ENCODE measurements at places on chromosomes 2 and 18.
A peak's percentile ranks its signal among the peaks of the same experiment; 100 is the strongest.

DNA sequence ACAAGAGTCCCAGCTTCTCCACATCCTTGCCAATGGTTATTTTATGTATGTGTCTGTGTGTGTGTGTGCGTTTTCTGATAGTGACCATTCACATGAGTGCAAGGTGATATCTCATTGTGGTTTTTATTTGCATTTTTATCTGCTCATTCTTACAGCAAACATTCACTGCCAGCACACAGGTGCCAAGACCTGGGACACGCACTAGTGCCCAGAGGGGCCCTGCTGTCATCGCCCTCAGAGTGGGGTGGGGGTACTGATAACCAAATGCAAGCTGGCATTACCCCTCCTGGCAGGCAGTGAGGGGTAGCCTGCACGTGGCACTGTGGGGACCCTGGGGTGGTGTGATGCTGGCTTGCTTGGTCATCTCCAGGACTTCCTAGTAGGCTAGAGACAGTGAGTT lies 285.4 kb downstream of the LPIN1 start:
- no peak for DNase-seq

DNA sequence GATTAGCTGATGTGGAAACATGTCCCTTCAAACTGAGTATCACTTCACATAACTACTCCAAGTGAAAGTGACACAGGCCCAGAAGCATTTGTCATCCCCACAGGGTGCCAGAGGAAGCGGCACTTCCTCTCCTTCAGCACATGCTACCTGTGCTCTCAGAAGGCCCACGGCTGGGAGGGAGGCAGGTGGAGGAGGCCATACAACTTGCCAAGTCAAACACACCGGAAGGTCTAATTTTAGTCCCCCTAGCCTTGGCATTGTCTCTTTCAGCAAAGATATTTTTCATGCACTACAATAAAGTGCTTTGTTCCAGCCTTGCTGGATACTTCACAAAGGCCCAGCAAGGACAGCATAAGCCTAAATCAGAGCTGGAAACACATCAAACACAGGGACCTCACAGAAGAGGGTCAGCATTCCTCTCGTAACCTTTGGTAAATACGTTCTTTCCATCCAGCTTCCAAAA lies 38.0 kb downstream of the VSNL1 start:
- no peak for DNase-seq

GRCh38 chr2:72011791-72012190 lies 135.9 kb downstream of the CYP26B1 start:
- DNase-seq, result no peak

- DNase-seq, result no peak
Measured at GRCh38 chr2:173934895-173935294, 30.3 kb downstream of the SP3 start.

- no peak for DNase-seq
Measured at GRCh38 chr18:22257022-22257543, 87.7 kb downstream of the GATA6 start.

DNA sequence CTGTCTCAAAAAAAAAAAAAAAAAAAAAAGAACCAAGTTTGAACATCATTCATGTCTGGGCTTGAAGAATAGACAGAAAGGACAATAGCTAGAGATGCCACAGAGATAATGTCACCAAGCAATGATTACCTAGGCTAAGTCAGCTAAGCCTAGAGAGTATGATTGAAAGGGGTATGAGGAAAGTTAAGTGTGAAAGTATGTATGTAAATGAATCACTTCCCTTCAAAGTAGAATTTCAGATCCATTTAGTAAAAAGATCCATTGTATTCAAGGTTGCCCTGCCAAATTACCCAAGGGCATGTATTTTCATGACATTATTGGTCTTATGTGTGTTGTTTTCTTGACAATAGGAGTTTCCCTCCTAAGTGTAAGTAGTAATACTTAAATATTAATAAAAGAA lies 34.1 kb upstream of the SLC39A10 start:
- DNase-seq, result no peak

GRCh38 chr2:96353032-96353561 lies 17.5 kb downstream of the NCAPH start:
- no peak for DNase-seq

- no peak for DNase-seq
Measured at GRCh38 chr2:1767939-1768691, 23.8 kb upstream of the PXDN start.

GRCh38 chr2:86171295-86171694 lies 24.0 kb downstream of the IMMT start:
- no peak for DNase-seq

- DNase-seq, result no peak
Measured at GRCh38 chr2:179344280-179344964, 79.8 kb upstream of the SESTD1 start.

- DNase-seq, result no peak
Measured at GRCh38 chr2:117692001-117692763, 122.3 kb upstream of the DDX18 start.

- no peak for DNase-seq
Measured at GRCh38 chr2:8511868-8512612, 169.8 kb upstream of the ID2 start.

DNA sequence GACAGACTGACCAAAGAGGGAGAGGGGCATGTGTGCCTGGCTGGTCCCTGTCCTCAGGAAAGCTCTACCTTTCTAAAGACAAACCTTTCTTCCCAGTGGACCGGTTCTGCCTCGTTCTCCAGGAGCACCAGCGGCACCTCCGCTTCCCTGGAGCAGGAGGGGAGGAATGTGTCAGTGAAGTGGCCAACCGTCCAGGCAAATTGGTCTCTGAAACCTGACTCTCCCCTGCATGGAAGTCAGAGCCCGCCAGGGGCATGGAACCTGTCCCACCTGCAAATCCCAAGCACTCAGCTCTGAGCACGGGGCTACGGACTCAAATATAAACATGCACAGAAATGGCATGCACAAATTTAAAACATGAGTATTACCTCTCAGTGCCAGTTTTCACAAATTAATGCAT lies 62.9 kb downstream of the COL6A3 start:
- no peak for DNase-seq

DNA sequence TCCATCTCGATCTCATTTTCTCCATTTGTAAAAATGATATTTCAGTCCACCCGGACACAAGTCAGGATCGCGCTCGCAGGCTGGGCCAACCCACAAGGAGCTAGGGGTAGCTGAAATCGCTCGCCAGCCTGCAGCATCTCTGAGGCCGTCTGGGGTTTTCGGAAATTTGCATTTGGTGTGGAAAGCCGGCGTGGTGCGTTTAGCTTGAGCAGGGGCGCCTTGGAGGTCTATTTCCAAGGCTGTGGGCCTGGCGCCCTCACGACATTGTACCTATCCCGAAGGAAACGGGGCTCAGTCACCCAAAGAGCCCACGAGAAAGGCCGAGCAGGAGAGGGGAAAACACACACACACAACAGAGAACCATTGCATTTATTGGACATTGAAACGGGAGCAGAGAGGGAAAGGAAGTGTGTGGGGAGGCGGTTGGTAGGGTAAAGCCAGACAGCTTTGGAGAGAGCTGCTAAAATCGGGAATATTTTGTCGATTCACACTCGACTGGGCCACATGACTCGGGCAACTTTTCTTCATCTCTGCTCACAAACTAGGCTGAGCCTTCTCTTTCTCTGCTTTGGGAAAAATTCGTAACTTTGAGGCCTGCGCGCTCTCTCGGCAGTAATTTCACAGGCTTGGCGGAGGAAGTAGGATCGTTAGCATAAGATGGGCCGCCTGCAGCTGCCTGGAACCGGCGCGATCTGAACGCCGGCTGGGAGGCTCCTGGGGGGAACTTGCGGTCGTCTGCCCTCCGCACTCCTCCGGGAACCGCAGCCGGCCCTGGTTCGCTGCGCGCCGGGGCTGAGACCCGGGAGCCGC lies 1.1 kb upstream of the HOXD8 start:
- DNase-seq, result peak; percentile 33

- no peak for DNase-seq
Measured at GRCh38 chr2:223306371-223306770, 254.4 kb downstream of the KCNE4 start.

DNA sequence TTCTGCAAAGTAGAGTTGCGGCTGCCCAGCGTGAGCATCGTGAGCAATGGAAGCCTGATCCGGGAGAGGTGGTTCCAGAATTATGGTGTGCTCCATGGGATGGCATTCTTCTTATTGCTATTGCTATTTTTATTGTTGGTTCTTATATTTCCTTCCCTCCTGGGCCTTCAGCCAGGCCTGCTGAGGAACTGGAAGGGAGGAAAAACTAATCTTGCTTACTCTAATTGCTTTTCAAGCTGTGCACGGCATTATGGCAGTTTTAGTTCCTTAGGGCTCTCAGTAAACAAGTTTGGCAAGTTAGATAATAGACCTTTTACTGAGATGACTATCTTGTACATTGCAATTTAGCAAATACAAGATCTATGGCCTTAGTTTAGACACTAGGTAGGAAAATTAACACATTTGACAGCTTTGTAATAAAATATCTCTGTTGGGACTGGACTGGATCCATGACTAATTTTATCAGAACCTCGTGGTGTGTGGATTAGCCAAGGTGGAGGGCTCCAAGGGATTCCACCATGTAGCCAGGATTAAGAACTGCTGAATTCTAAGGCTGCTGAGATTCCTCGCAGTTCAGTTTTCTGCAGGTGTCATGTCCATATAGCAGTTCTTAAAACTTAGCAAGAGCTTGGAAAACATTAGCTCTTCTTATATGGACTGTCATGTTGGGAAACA lies 6.0 kb downstream of the RSAD2 start:
- no peak for DNase-seq

DNA sequence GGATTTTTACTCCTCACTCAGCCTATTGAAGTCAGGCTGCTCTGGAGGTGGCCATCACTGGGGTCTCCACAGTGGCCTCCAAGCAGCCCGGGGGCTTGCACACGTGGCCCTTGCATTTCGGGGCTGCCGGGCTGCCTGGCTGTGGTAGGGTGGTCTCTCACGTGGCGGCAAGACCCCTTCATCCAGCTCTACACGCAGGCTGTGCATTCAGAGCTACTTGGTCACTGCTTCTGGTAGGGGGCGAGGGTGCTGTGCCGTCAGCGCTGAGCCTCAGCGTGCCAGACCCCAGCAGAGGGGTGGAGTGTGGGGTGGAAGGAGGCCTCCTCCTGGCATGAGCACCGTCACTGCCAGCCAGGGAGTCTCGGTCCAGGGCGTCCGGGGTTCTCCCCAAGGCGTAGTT lies 80.6 kb downstream of the SH3BP4 start:
- DNase-seq, result no peak

GRCh38 chr2:46142546-46143428 lies 154.4 kb upstream of the EPAS1 start:
- DNase-seq, result no peak

GRCh38 chr18:54611816-54612215 lies 20.8 kb downstream of the DYNAP start:
- DNase-seq, result no peak

- DNase-seq, result no peak
Measured at GRCh38 chr2:203849010-203849409, 18.6 kb upstream of the CTLA4 start.

DNA sequence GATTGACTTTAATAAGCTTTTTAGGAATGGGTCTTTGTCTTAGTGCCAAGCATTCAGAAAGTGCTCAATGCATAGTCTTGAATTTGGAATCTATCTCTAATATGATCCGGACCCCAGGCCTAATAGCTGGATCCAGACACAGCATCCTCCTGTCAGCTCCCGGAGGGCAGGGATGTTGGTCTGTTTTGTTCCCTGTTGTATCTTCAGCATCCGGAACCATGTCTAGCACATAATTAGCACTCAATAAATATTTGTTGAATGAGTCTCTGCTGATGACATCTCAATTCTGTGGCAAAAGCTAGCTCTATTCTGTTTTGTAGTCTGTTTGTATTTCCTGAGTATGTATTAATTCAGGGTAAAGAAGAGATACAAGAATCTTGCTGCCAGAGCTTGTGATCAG lies 169.1 kb downstream of the DCDC2C start:
- no peak for DNase-seq

GRCh38 chr2:201597397-201597796 lies 45.9 kb downstream of the TMEM237 start:
- DNase-seq, result no peak

GRCh38 chr2:218577482-218578220 lies 9.0 kb downstream of the CNOT9 start:
- DNase-seq, result no peak

GRCh38 chr2:150425121-150425955 lies 62.1 kb downstream of the RND3 start:
- DNase-seq, result no peak

DNA sequence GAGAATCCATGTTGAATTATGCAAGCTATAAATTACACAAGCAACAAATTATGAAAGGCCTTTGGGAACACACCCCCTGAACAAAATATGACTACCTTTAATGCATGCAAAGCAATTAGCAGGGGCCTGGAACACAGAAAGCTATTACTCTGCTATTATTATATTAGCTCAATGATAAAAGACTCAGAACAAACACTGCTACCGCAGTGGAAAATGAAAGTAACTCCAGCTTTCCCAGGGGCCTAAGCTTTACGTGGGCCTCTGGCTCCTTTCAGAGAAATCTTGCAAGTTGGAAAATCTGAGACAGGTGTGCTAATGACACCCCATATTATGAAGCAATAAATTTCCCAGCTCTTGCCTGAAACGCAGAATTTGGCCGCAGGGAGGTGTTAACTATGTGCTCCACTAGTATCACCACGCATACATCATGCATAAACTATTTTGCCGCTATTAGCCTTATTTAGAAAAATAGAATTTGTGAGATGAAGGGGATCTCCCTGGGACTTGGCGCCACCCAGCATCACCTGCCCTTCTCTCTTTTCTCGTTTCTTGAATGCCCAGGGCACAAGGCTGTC lies 321.6 kb upstream of the LYPD1 start:
- DNase-seq, result no peak

Measured in activated T-cell treated with anti-CD3 and anti-CD28 coated beads, Interleukin-2, amount 50 U/mL, for 24 hours (primary cell).